Lower lobe of right lung (tissue), 2 donors: ENCODE measurements at places on chromosomes 12 and 14. TPM values are rescaled to one million over a fixed set of nuclear protein-coding genes. Genes with fewer than 3 reads are reported as not detected.

The DACT1 gene
- 3.7 TPM for total RNA-seq

The CLEC6A gene
- 3.4 TPM for total RNA-seq

The DBX2 gene
- total RNA-seq: 0.12 TPM

The GPR135 gene
- 3.4 TPM for total RNA-seq

The SMARCD1 gene
- 44.2 TPM for total RNA-seq

The FBXO21 gene
- total RNA-seq: 35.4 TPM

The CLEC1B gene
- total RNA-seq: 0.95 TPM

The KRT6B gene
- not detected for total RNA-seq

The RHOJ gene
- total RNA-seq: 29.2 TPM

DNA sequence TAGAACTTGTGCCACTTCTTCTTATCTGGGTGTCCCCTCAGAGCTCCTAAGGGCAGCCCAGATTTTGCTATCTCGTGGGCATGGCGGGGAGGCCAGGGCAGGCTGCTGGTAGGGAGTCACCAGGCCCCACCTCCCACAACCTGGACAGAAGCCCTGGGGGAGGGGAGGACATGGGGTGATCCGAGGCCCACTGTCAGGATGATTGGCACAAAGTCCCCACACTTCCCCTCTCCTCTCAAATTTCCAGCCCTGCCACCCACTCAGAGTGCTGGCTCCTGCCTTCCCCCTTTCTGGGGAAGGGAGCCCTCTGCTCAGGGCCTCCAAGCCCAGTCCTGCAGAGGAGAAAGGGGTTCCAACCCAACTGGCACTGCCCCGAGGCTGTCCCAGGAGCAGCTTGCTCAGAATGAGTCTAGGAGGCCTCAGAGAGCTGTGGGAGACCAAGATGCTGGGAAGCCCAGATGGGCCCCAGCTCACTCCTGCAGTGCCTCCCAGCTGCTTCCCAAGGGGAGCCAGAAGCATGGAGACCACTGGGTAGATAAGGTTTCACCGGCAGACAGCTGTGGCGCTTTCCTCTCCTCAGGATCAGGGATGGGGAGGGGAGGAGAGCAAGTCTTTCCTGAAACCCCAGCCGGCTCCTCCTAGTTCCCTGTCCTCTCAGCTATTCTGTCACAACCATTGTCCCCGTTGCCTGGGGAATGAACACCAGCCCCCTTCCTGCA, 82.8 kb downstream of the B4GALNT3 start:
- H3K27ac ChIP-seq: no peak overlapping the region
- peaks cover 19% of the 10 kb centered on the region for H3K4me1 ChIP-seq
- H3K27me3 ChIP-seq: peaks cover 9% of the 10 kb centered on the region
- no peak for DNase-seq
- no peak overlapping the region for H3K4me3 ChIP-seq

- H3K27me3 ChIP-seq: peaks cover 6% of the 10 kb centered on the region
- DNase-seq: no peak
- no peaks in the 10 kb centered on the region for H3K4me1 ChIP-seq
- H3K4me3 ChIP-seq: no peak overlapping the region
- H3K36me3 ChIP-seq: no peaks in the 10 kb centered on the region
- H3K27ac ChIP-seq: no peak overlapping the region
These were observed 112.8 kb downstream of the EGLN3 start for GRCh38 chr14:33837943-33838683.

DNA sequence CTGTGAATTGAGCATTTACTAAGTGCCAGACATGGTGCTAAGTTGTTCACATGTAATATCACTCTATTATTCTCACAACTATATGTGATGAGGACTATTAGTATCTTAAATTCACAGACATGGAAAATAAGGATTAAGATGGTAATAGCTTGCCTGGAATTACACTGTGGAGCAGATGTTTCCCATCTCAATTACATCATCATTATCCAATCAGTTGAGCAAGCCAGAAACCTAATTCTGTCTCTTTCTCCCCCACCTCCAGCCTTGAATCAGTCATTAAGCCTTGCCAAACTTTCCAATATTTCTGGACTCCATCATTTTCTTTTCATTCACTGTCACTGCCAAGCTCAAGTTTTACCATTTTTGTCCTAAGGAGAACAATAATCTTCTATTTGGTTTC, 287.8 kb upstream of the KITLG start:
- H3K27me3 ChIP-seq: no peaks in the 10 kb centered on the region
- no peak overlapping the region for H3K27ac ChIP-seq
- peaks cover 8% of the 10 kb centered on the region for H3K4me1 ChIP-seq

DNA sequence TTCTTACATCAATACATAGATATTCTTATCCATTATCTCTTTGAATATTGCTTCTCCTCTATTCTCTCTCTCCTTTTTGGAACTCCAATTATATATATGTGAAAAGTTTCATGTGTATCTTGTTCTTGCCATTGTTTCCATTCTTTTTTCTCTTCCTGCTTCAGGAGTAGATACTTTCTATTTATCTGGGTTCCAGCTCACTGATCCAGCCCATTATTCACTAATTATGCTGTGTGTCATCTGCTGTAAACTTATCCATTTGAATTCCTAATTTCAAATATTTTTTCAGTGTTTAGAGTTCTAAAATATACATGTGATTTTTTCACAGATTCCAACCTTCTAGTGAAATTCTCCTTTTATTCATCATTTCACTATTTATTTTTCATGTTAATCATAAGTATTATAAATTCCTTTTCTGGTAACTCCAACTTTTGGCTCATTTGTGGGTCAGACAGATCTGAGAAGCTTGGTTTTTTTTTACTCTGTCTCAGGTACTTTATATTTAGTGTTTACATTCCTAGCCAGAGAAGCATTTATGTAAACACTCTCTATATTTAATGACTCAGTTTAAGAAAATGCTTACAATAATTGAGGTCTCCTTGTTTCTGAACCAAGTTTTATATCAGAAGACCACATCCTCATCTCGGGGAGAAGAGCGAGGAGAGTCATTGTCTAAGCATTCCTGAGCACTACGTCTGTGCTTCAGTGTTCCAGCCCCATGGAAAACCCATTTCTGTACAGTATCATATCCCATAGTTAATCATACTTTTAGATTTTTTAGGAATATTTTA, 15.9 kb upstream of the AMIGO2 start:
- H3K36me3 ChIP-seq: no peaks in the 10 kb centered on the region
- no peaks in the 10 kb centered on the region for H3K27me3 ChIP-seq
- no peak for DNase-seq
- no peak overlapping the region for H3K27ac ChIP-seq

GRCh38 chr12:68119724-68120211, 39.8 kb downstream of the IFNG start:
- H3K4me3 ChIP-seq: no peak overlapping the region
- DNase-seq: no peak
- no peak overlapping the region for H3K27ac ChIP-seq
- H3K36me3 ChIP-seq: no peaks in the 10 kb centered on the region

DNA sequence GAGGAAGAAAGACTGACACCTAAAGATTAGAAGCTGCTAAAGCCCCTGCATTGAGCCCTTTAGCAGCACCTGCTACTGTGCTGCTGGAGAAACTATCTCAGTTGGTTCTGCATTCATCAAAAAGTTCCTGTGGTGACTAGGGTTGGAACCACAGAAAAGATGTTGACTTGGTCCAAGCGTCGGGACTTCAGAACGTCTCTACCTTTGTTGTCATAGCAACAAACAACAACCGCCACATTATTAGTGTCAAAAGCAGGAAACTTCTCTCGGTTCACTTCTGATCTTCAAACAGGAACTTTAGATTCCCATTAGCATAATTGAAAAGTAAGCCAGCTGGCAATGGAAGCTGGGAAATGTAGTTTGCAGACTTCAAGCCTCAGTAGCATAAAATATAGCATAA, 368.0 kb downstream of the SEC23A start:
- no peak overlapping the region for H3K4me3 ChIP-seq
- H3K4me1 ChIP-seq: no peaks in the 10 kb centered on the region

DNA sequence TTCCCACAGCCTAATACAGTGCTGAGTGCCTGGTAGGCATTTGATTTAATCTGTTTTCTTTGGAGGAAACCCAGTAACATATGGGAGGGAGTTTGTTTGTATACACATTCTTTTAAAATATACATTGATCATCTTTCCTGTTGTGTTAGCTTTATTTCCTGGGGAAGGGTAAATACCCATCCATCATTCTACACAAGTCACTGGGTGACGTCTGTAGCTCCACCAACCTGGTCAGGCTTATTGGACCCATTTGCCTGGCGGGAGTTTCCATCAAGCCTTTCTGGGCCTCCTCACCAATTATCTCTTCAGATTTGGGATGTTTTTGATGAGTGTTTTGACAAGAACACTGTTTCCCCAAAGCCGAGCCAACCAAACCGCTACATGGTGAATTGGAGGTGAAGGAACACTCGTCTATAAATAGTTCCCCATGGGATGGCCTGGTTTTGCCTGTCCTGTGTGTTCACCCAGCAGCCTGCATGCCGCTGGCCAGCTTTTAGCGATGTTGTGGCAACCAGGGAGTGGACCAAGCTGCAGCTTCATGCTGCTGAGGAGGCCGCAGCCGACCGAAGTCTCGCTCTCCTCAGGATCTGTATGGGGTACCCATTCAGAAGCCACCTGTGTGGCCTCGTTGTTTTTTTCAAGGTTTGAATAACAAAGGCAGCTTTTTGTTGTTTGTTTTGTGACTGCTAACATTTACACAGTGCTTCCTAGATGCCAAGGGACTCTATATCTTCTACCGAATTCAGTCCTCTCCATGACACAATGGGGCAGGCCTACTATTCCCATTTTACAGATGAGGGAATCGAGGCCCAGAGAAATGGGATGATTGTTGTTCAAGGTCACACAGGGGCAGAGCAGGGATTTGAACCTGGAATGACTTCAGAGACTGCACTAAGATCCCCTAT, 22.6 kb downstream of the PLXNC1 start:
- no peaks in the 10 kb centered on the region for H3K27me3 ChIP-seq
- H3K36me3 ChIP-seq: peaks cover 4% of the 10 kb centered on the region
- no peak for DNase-seq
- no peak overlapping the region for H3K4me3 ChIP-seq
- H3K27ac ChIP-seq: no peak overlapping the region

DNA sequence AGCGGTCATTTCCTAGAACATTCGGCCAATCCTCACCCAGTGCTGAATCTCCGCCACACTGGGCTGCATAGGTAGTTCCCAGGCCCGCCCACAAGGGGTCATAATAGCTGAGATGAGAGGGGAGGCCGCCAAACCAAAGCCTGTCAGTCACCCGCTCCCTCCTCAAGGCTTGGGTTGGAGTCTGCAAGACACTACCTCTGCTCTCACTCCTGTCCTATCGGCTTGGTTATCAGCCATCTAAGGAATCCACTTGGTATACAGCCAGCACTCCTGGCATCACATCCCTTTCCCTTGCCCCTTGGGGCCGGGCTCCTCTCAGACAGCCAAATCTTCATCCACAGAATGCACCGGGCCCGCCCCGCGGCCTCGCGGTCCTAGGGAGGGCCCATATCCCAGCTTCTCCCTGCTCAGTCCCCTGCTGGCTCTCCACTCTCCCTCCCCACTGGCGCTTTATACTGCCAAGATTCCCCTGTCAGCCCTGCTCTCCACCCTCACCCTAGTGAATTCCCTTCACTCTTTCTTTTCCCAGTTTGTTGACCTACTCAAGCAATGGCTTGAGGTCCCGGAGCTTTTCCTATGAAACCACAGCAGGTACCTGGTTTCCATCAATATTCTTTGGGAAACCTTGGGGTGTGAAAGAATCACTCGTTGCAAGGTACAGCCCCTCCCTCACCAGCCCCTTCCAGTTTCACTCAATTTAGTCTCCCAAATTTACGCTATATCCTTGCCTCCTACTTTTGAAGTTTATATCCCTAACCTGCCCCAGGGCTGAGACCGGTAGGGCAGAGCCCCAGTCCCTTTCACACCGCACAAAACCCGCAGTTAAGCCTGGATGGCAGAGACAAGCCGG, 1.4 kb downstream of the IFFO1 start:
- H3K4me3 ChIP-seq: peak overlapping the region; percentile 93
- peak; percentile 80 for DNase-seq
- peak overlapping the region; percentile 78 for H3K27ac ChIP-seq
- peaks cover 31% of the 10 kb centered on the region for H3K36me3 ChIP-seq
- peaks cover 55% of the 10 kb centered on the region for H3K4me1 ChIP-seq

DNA sequence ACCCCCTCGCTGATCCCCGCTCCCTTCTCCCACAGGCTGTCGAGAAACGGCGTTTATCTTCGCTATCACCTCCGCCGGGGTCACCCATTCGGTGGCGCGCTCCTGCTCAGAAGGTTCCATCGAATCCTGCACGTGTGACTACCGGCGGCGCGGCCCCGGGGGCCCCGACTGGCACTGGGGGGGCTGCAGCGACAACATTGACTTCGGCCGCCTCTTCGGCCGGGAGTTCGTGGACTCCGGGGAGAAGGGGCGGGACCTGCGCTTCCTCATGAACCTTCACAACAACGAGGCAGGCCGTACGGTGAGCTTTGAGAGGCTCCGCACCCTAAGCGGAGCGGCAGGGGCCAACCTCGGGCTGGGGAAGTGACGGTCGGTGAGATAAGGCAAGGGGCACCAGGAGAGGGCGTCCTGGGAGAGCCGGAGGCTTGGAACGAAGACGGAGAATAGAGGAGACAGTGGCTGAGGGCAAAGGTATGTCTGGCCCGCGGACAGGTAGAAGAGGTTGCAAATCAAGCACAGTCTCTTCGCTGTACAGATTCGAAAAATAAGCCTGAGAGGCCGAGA, 2.3 kb downstream of the WNT1 start:
- H3K27me3 ChIP-seq: peaks cover 95% of the 10 kb centered on the region
- peaks cover 44% of the 10 kb centered on the region for H3K4me1 ChIP-seq
- DNase-seq: peak; percentile 58

- no peak for DNase-seq
- no peaks in the 10 kb centered on the region for H3K36me3 ChIP-seq
- H3K4me1 ChIP-seq: peaks cover 7% of the 10 kb centered on the region
- H3K27me3 ChIP-seq: no peaks in the 10 kb centered on the region
- H3K4me3 ChIP-seq: no peak overlapping the region
- no peak overlapping the region for H3K27ac ChIP-seq
These were observed 156.1 kb upstream of the TMEM260 start for GRCh38 chr14:56423544-56423943.

- H3K4me1 ChIP-seq: no peaks in the 10 kb centered on the region
- H3K4me3 ChIP-seq: no peak overlapping the region
- H3K27me3 ChIP-seq: no peaks in the 10 kb centered on the region
- no peak for DNase-seq
- H3K36me3 ChIP-seq: no peaks in the 10 kb centered on the region
These were observed 61.2 kb upstream of the OTOGL start for GRCh38 chr12:80038062-80038560.

DNA sequence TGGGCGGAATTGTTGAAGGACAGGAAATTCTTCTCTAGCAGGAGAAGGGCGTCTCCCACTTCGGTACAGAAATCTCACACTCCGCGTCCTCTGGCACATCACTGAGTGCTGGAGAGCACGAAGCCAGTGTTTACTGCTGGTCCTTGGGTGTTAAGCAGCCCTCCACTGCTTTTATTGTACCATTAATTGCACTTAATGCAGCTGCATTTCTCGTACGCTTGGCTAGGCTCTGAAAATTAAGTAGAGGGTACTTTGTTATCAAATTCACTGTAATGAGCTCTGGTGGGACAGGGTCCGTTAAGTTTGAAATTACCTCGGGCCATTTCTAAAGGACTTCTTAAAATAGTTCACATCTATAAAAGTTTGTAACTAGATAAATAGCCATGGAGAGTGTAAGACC, 411.2 kb downstream of the NPAS3 start:
- H3K27ac ChIP-seq: no peak overlapping the region
- H3K4me1 ChIP-seq: no peaks in the 10 kb centered on the region
- H3K4me3 ChIP-seq: no peak overlapping the region
- no peak for DNase-seq
- H3K27me3 ChIP-seq: no peaks in the 10 kb centered on the region
- no peaks in the 10 kb centered on the region for H3K36me3 ChIP-seq

GRCh38 chr12:117596968-117597367, 235.5 kb upstream of the NOS1 start:
- H3K27ac ChIP-seq: no peak overlapping the region
- H3K4me1 ChIP-seq: no peaks in the 10 kb centered on the region
- no peak overlapping the region for H3K4me3 ChIP-seq
- H3K36me3 ChIP-seq: no peaks in the 10 kb centered on the region
- no peaks in the 10 kb centered on the region for H3K27me3 ChIP-seq

- no peaks in the 10 kb centered on the region for H3K36me3 ChIP-seq
- no peak overlapping the region for H3K27ac ChIP-seq
- H3K27me3 ChIP-seq: peaks cover 4% of the 10 kb centered on the region
These were observed 41.8 kb downstream of the DIO3 start for GRCh38 chr14:101603096-101603495.
